ENCODE measurements at places on chromosomes 3 and 15. TPM values are rescaled to one million over a fixed set of nuclear protein-coding genes. Genes with fewer than 3 reads are reported as not detected.

Gene CLRN1
- total RNA-seq, result not detected

Gene KY
- not detected for total RNA-seq

DNA sequence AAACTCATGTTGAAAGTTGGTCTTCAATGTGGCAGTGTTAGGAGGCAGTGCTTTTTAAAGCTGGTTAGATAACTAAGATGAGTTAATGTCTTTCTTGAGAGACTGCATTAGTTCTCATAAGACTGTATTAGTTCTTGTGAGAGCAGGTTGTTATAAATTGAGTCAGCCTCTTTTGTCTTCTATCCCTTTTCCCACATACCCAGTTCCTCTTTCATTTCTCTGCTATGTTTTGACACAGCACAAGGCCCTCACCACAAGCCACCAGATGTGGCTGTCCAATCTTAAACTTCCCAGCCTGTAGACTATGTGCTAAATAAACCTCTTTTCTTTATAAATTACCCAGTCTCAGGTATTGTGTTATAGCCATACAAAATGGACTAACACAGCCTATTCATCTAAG is 94.6 kb upstream of the SNTN start:
- H3K27ac ChIP-seq, result no peak overlapping the region
- no peaks in the 10 kb centered on the region for H3K4me1 ChIP-seq
- no peak overlapping the region for H3K4me3 ChIP-seq
- H3K36me3 ChIP-seq, result no peaks in the 10 kb centered on the region

- H3K36me3 ChIP-seq, result no peaks in the 10 kb centered on the region
- DNase-seq, result no peak
- H3K27ac ChIP-seq, result no peak overlapping the region
- H3K4me3 ChIP-seq, result no peak overlapping the region
- H3K4me1 ChIP-seq, result no peaks in the 10 kb centered on the region
These were observed 945.1 kb downstream of the OTOL1 start for GRCh38 chr3:162441716-162442115.

DNA sequence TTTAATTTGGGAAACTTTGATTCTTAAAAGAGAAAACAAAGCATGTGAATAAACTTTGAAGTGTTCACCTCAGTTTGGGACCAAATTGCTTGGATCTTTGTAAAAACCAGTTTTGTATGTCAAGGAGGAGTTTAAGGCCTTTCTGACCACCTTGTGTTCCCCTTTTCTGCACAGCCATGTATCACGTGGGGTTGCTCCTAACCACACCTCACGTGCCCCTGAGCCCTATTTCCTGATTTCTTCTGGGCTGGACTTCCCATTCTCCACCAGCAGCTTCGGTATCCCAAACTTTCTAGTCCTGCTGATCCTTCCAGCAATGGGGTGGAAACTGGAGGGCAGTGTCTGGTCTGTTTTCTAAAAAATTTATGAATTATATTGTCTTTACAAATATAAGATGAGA is 76.4 kb upstream of the STT3B start:
- no peak overlapping the region for H3K27ac ChIP-seq
- no peaks in the 10 kb centered on the region for H3K4me1 ChIP-seq
- H3K36me3 ChIP-seq, result peaks cover 1% of the 10 kb centered on the region
- no peak for DNase-seq

DNA sequence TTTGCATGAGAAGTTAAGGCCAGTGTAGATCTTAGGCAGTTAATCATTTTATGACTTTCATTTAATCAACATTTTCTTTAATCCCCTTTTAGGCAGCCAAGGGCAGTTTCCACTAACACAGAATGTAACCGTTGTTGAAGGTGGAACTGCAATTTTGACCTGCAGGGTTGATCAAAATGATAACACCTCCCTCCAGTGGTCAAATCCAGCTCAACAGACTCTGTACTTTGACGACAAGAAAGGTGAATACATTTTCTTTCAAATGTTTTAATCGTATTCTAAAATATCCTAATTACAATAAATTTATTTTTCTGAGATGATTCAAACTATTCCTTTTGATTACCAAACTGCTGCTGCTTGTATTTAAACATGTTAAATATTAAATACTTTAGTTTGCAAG is 843.2 kb downstream of the CADM2 start:
- no peaks in the 10 kb centered on the region for H3K36me3 ChIP-seq
- DNase-seq, result no peak
- H3K4me3 ChIP-seq, result no peak overlapping the region
- H3K27ac ChIP-seq, result no peak overlapping the region

- no peak for DNase-seq
- no peak overlapping the region for H3K4me3 ChIP-seq
- H3K27me3 ChIP-seq, result peaks cover 27% of the 10 kb centered on the region
- H3K27ac ChIP-seq, result no peak overlapping the region
- H3K36me3 ChIP-seq, result no peaks in the 10 kb centered on the region
These were observed 99.5 kb downstream of the POLR2M start for GRCh38 chr15:57806003-57806402.

GRCh38 chr3:86738684-86739083 is 252.3 kb downstream of the VGLL3 start:
- H3K27ac ChIP-seq, result no peak overlapping the region
- H3K36me3 ChIP-seq, result no peaks in the 10 kb centered on the region
- H3K4me1 ChIP-seq, result no peaks in the 10 kb centered on the region
- no peak for DNase-seq

GRCh38 chr15:89127054-89127702 is 38.9 kb downstream of the ABHD2 start:
- peaks cover 25% of the 10 kb centered on the region for H3K36me3 ChIP-seq
- H3K27me3 ChIP-seq, result no peaks in the 10 kb centered on the region
- H3K4me3 ChIP-seq, result no peak overlapping the region
- no peak overlapping the region for H3K27ac ChIP-seq

Gene NR2F2
- not detected for total RNA-seq

All from activated CD4-positive, alpha-beta T cell treated with anti-CD3 and anti-CD28 coated beads, Interleukin-2, amount 10 ng/mL, durations not matched to agents 24 days and 14 days (primary cell).